NCI-H2081 treated with DMSO at 0.1 percent for 48 hours (cell line): ENCODE measurements at places on chromosomes 3 and 15.

- no peak for DNase-seq
Observed at GRCh38 chr3:175980486-175981090, 1121.5 kb downstream of the NAALADL2 start.

DNA sequence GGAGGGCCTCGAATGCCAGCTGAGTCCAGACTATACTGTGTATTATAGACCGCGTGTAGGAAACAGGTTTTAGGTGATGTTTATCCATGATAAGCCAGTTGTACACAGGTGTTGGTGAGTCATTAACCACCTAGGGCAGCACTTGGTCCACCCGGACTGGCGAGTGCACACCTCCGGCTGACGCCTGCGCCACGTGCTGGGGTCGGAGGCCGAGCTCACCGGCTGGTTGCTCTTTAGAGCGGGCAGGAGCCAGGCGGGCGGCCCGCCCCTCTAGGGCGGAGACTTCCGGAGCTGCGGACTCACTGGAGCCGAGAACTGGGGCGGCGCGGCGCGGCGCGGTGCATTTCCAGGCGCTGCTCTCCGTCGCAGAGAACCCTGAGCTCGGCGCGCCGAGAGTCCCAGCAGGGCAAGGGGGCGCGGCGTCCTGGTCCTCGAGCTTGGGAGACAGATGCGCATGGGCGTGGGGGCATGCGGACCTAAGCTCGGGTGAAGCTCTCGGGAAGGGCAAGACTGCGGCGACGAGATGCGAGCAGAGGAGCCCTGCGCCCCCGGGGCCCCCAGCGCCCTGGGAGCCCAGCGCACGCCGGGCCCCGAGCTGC lies at the start of gene ESYT3:
ESYT3 (plus strand) TSS at position 341 of the 599 bp plus-strand sequence; CDS start at position 524, 183 bp downstream.
- no peak for DNase-seq

GRCh38 chr3:101193957-101194356 lies 126.4 kb downstream of the IMPG2 start:
- DNase-seq: no peak

- DNase-seq: no peak
Observed at GRCh38 chr3:68173012-68173634, 518.7 kb upstream of the SUCLG2 start.

- no peak for DNase-seq
Observed at GRCh38 chr3:160010578-160010977, 21.9 kb downstream of the IL12A start.

DNA sequence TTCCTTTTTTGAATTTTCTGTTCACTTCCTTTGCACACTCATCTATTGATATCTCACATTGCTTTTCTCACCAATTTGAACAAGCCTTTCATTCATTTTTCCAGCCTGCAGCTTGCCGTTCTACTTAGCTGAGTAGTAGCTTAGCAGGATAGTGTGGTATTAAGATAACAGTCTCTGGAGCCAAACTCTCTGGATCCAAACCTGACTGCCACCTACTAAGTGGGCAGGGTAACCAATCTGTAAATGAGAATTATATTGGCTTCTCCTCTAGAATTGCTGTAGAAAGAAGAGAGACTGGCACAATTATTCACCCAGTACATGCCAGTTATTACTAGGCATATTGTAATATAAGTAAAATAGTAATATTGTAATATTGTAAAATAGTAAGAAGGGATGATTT lies 40.5 kb downstream of the AQP9 start:
- no peak for DNase-seq

- DNase-seq: no peak
Observed at GRCh38 chr3:169143506-169143905, 520.0 kb downstream of the MECOM start.

DNA sequence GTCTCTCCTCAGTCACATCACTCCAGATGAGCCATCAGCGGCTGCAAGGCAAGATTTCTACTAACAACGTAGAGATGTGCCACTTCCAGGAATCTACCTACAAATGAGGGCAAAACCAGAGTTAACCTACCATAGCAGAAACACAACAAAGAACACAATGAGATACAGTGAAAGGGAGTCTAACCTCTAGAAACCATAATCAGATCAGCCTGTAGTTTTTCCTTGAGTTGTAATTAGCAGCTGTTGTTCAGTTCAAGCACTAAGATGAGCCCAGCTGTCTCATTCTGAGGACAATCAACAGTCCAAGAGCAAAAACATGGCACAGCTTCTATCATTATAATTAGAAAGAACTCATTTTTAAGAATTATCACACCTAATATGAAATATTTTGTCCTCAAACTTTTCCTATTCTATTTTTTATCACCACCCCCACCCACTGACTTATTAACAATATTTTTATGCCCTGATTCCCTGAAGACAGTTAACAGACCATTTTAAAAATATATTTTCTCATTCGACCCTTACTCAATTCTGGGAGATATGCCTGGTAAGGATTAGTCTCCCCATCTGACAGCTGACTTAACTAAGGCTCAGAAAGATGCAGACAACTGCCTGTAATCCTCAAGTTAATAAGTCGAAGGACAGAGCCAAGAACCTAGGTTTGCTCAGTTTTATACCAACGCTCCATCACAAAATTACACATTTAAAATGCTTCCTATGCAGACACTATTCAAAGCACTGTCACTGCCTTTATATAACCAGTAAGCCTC lies 50.1 kb downstream of the MAGI1 start:
- DNase-seq: no peak

GRCh38 chr3:99167071-99167470 lies 265.6 kb upstream of the DCBLD2 start:
- no peak for DNase-seq

DNA sequence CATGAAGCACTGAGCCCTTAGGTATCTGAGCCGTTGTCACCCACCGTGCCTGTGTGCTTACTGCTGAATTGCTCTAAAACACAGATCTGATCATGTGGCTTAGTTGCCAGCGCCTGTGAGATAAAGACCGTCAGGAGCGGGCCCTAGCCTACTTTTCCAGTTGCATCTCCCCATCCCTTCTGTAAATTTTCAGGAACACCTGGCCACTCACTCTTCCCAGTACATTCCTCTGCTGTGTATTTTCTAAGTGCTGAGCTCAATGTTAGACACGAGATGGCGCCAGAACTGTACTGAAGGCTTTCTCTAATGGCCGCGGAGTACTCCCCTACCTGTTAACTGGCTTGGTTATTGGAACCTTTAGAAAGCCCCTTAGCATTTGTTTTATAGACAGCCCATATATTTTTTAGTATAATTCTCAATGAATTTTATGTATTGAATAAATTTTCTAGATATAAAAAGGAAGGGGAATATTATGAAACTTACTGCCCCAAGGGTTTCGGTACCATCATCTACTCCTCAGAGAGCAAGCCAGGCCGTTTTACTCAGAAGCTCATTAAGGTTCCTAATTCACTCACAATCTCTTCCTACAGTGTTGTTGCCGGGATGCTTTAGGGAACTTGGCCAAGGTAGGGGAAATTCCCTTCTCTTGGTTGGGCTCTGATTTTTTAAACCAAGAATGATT lies 16.7 kb upstream of the WNT7A start:
- DNase-seq: no peak

DNA sequence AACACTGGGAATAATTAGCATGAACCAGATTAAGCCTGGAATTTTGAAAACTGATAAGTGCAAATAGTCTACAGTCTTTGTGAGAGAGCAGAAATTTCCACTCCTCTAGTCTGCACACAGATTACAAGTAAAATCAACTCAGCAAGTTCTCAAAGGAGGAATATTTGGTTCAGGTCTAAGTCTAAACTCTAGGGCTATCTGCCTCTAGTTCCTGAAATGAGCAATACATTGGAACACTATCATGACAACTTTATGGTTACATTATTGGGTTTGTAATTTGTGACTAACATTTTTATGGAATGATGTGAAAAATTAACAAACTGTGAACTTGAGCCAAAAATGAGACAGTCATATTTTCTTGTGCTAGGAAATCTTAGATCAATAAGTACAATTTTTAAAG lies 30.8 kb upstream of the ADGRG7 start:
- DNase-seq: no peak

DNA sequence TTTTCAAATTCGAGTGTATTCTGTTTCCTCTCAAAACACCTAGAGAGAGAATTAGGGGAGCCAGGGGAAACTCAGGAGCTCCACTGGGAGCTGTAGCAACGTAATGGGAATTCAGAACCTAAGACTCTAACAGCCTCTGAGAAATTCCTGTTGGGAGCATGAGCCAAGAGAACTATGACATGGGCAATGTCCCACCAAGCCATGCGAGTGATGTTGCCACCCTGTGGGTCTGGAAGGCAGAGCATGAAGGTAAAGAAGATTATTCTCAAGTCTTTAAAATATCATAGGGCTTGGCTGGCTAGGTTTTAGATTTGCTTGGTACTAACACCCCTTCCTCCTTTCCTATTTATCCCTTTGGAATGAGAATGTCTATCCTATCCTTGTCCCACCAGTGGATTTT lies 392.6 kb upstream of the ADAMTS9 start:
- DNase-seq: no peak

- DNase-seq: no peak
Observed at GRCh38 chr3:129305592-129306091, 27.0 kb downstream of the HMCES start.

- no peak for DNase-seq
Observed at GRCh38 chr15:64713592-64713991, 61.8 kb downstream of the RBPMS2 start.

- DNase-seq: no peak
Observed at GRCh38 chr3:2850701-2851100, 259.5 kb downstream of the IL5RA start.

DNA sequence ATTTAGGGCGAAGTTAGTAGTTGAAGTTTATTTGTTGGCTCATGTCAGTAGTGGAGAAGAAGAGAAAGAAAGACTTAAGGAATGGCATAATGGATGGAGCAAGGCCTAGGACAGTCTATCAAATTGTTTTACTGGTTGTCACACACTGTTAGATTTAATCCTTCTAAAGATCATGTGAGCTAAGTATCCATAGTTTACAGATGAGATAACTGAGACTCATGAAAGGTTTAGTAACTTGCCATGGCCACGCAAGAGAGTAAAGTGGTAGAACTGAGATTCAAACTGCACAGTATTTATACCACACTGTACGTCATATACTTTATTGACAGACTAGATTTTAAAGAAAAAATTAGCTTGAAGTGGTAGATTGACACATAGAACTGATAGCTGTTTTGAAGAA lies 11.4 kb downstream of the SPRED1 start:
- no peak for DNase-seq

DNA sequence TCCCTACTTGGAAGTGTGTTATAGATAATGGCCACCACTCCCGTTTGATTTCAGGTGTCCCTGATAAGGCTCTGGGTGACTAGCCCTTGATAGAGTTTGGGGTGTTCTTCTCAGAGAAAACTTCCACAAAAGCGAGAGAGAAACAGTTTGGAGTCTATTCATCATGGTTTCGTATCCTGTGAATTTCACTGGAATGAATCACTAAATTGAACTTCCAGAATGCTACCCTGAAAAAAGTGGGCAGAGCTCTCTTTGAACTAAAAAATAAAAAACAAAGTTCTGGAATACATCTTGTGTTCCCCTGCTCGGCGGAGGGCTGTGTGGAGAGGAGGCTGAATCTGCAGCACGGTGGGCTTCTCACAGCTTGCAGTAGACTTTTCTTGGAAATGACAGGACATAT lies 52.8 kb upstream of the FAM98B start:
- DNase-seq: no peak

- no peak for DNase-seq
Observed at GRCh38 chr3:194572143-194572789, 61.0 kb downstream of the TMEM44 start.

GRCh38 chr3:44893097-44893496 lies 18.7 kb downstream of the TGM4 start:
- no peak for DNase-seq

GRCh38 chr15:64163659-64164362 lies 989 bp upstream of the PPIB start:
- DNase-seq: no peak

- DNase-seq: no peak
Observed at GRCh38 chr3:16513141-16514020, at the start of gene RFTN1. TSS of gene RFTN1 (minus strand) at chr3:16513699. CDS start at chr3:16493869, 19,830 bp downstream.

DNA sequence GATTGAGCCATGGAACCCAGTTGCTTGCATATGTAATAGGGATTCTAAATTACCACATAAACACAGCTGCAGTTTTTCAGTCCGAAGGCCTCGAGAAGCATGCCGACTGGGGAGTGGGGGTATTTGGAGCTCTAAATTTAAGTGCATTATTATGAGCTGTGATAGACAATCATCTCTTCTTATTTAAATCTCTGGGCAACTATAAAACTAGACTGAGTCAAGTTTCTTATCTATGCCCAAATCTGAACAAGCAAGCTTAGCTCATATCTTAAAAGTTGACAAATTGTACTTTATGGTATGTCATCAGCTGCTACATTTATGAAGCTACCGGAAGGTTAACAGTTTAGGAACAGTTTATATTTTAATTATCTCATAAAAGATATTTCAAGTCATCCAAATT lies 19.5 kb upstream of the THRB start:
- no peak for DNase-seq

DNA sequence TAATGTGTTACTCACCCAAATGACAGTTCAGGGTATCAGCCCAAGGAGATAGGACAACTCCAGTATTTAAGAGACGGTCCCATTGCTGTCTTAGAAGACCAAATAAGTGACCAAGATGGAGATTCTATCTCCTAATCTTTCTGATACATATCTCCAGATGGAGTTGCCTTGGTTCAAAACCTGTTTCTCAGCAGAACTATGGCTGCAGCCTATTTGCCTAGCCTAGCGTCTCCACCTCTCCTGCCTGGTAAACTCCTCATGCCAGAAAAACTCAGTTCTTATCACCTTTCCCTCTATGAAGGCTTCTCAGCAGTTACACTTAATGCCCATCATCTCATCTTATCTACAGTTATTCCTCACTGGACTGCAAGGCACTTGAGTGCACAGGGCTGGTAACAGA lies 1.2 kb upstream of the CSPG5 start:
- DNase-seq: no peak

DNA sequence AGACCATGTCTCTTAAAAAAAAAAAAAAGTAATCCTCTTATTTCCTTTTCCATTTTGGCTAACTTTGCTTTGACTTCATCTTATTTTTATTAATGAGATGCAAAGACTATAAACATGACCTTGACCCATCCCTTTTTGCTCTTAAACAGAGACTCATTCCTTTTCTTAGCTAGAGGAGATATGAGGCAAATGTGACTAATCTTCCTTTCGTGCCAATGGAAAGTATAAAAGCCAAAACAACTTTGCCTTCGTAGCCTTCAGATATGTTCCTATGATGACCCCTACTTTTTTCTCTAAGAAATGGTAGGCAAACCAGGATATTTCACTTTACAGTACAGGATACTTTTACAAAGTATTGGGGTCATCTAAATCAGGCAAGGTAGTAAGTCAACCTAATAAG lies 36.9 kb upstream of the GOLGB1 start:
- no peak for DNase-seq

DNA sequence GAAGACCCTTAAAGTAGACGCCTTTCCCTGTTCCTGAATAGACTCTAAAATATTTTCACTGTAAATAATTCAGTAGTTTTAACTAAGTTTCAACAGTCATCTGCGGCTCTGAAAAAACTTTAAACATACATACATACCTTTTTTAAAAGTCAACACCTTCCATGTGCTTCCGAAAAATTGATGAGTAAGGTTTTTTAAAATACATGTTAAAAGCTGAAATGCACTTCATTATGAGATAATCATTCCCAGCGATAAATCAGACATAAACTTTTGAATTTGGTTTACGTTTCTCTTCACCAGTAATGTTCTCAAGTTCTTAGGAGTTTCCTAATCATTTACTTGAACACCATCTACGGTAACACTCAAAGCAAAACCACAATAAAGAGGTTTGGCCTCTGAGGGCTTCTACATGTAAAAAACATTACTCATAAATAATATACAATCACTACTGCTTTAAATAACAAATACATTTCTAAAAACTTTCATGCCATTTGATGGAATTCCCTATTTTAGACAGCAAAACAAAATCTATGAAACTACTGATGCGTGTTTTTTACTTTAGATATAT lies 403.5 kb downstream of the SHQ1 start:
- no peak for DNase-seq

- DNase-seq: no peak
Observed at GRCh38 chr3:24385012-24385615, 109.5 kb downstream of the THRB start.
